ENCODE measurements at places on chromosomes 1 and 21.

- no peak for DNase-seq
Observed at GRCh38 chr1:24202987-24203386, 15.9 kb upstream of the IFNLR1 start.

GRCh38 chr1:8232036-8232757 is 85.7 kb upstream of the SLC45A1 start:
- DNase-seq = no peak

DNA sequence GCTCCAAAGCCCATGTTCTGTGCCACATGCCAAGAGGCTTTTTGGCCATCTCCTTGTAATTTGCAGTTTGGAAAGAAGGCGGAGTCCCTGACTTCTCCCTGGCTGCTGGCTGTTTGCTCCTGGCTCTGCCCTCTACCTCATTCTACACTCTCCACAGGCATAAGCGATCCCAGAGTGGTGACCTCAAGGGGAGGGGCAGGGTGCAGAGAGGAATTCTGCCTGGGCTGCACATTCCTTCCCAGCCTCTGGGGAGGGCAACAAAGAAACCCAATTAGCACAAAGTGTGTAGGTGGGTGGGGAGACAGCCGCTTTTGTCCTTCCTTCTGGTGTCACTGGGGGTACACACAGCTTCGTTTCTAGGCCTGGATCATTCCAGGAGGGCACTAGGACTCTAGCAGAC is 95.3 kb downstream of the HIVEP3 start:
- no peak for DNase-seq

- DNase-seq = no peak
Observed at GRCh38 chr1:56473582-56474270, 105.6 kb downstream of the PLPP3 start.

GRCh38 chr1:37265156-37265555 is 209.2 kb upstream of the ZC3H12A start:
- no peak for DNase-seq

DNA sequence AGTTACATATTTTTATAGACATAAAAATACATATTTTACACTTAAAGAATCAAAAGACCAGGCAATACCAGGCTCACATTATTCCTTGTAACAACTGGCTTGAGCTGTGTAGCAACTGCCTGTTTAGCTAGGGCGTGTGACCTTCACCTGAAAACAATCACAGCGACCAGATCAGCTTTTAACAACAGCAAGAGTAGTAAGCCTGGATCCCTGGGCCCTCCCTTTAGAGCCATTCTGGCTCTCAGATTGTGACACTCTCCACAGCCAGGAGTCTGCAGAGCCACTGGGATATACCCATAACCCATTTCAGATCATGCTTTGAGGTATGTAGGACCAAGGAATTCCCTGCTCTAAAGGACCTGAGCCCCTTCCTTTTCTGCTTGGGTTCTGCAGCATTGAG is 29.4 kb upstream of the GNG4 start:
- no peak for DNase-seq

DNA sequence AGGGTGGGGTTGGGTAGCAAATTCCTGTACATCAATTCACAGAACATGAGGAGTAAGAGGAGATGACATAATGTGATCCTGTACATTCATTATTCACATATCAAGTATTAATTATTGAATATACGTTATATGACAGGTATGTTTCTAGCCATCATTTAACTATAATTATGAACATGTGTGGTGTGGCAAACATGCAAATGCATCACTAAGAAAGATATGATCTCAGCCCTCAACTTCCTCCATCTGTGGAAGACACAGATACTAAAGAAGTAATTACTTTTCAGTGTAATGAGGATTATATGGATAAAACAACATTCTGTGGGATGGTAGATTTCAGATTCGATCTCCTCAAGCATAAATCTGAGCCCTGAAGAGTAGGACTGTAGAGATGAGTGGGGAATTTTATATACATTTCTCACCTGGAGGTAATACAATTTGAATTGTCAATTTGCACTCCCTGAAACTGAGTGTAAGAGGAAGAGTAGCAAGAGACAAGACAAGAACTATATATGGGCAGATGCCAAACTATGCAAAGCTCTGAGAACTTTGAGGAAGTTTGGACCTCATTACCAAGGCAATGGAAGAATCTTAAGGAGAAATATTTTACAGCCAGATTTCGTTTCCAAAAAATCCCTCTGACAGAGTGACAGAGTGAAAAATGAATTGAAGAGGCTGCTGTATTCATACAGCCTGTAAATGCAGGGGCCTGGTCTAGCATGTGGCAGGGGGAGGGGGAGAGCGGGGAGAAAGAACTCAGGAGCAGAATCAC is 275.5 kb downstream of the TPR start:
- DNase-seq = no peak

- no peak for DNase-seq
Observed at GRCh38 chr1:218123968-218124367, 161.1 kb upstream of the RRP15 start.

DNA sequence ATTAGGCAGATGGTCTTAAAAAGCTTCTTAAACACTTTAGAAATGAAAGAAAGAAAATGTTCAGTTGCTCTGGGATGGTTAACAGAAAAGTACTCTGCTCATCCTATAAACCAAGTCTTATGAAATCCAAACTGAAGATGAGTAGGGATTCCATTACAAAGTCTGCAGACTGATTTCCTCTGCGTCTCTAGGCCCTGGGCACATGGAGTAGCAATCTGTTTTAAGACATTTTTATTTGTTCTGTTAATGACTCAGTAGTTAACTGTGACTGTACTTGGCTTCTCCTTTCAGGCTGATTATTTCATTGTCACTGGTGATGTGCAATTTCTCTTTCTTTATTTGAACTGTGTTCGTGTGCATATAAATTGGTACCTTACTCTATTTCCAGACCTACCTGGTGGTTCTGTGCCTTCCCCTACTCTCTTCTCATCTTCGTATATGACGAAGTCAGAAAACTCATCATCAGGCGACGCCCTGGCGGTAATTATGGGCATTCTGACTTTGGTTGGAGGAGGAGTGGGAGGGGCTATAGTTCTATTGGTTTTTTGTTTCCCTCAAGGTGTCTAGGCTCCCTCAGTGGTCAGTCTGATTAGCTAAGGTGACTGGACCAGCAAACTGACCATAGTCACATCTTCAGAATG is 30.6 kb downstream of the ATP1A1 start:
- DNase-seq = no peak

GRCh38 chr1:93435443-93435842 is 12.5 kb upstream of the FNBP1L start:
- DNase-seq = no peak
